Melanocyte of skin (primary cell): ENCODE measurements at places on chromosomes 5 and 9. TPM values are rescaled to one million over a fixed set of nuclear protein-coding genes. Genes with fewer than 3 reads are reported as not detected.

The SCGB3A1 gene
- total RNA-seq = not detected in 2 replicates

The ZNF883 gene
- 0.69 and 2.9 TPM in 2 replicates for total RNA-seq

The SPINK13 gene
- not detected in 2 replicates for total RNA-seq

The MYMK gene
- not detected in 2 replicates for total RNA-seq

The PTGDS gene
- not detected in 2 replicates for total RNA-seq

The FOXI1 gene
- not detected in 2 replicates for total RNA-seq

The ARHGEF37 gene
- 6.2 and 8.3 TPM in 2 replicates for total RNA-seq

The PCDHB14 gene
- under 0.01 TPM in 2 replicates for total RNA-seq

The NRG2 gene
- total RNA-seq = 2.7 and 3.9 TPM in 2 replicates

The PIP5K1B gene
- total RNA-seq = 0.36 TPM in 1 of 2 replicates, not detected in the other

The SPACA9 gene
- 3.1 and 4.4 TPM in 2 replicates for total RNA-seq

The PCDHA11 gene
- total RNA-seq = under 0.01 TPM in 2 replicates

The ANKRD20A1 gene
- 1.1 TPM in 1 of 2 replicates, not detected in the other for total RNA-seq

The ADRA1B gene
- 2.7 and 4.5 TPM in 2 replicates for total RNA-seq

The POLK gene
- total RNA-seq = 28.0 and 46.9 TPM in 2 replicates

The LCN10 gene
- total RNA-seq = not detected in 2 replicates

The ERCC8 gene
- total RNA-seq = 15.3 and 26.5 TPM in 2 replicates

The SLIT3 gene
- 0.36 TPM in 1 of 2 replicates, not detected in the other for total RNA-seq

The SPINK4 gene
- total RNA-seq = not detected in 2 replicates

The TXNDC8 gene
- total RNA-seq = not detected in 2 replicates

The FOXD4L3 gene
- not detected in 2 replicates for total RNA-seq

The CEL gene
- total RNA-seq = 0.15 TPM in 1 of 2 replicates, not detected in the other

The ARL14EPL gene
- not detected in 2 replicates for total RNA-seq

The TMEM232 gene
- total RNA-seq = 1.7 and 2.5 TPM in 2 replicates

The SLC6A19 gene
- not detected in 2 replicates for total RNA-seq

The CCNO gene
- total RNA-seq = 1.4 and 2.2 TPM in 2 replicates

The IL33 gene
- 0.15 and 0.33 TPM in 2 replicates for total RNA-seq

The IQGAP2 gene
- total RNA-seq = 9.7 and 9.9 TPM in 2 replicates

The CTXN3 gene
- not detected in 2 replicates for total RNA-seq

The PBX3 gene
- total RNA-seq = 14.8 and 19.3 TPM in 2 replicates

The SVEP1 gene
- total RNA-seq = under 0.01 TPM in 2 replicates

The TMEM252 gene
- total RNA-seq = not detected in 2 replicates

The RFX3 gene
- 2.4 and 4.4 TPM in 2 replicates for total RNA-seq

The C5orf52 gene
- total RNA-seq = not detected in 2 replicates

The CCDC112 gene
- total RNA-seq = 7.3 and 13.0 TPM in 2 replicates
